Left renal cortex interstitium (tissue), 4 donors: ENCODE measurements at places on chromosomes 1 and 21. TPM values are rescaled to one million over a fixed set of nuclear protein-coding genes. Genes with fewer than 3 reads are reported as not detected.

SPATA45 gene
- polyA plus RNA-seq: 0.37 TPM

DNA sequence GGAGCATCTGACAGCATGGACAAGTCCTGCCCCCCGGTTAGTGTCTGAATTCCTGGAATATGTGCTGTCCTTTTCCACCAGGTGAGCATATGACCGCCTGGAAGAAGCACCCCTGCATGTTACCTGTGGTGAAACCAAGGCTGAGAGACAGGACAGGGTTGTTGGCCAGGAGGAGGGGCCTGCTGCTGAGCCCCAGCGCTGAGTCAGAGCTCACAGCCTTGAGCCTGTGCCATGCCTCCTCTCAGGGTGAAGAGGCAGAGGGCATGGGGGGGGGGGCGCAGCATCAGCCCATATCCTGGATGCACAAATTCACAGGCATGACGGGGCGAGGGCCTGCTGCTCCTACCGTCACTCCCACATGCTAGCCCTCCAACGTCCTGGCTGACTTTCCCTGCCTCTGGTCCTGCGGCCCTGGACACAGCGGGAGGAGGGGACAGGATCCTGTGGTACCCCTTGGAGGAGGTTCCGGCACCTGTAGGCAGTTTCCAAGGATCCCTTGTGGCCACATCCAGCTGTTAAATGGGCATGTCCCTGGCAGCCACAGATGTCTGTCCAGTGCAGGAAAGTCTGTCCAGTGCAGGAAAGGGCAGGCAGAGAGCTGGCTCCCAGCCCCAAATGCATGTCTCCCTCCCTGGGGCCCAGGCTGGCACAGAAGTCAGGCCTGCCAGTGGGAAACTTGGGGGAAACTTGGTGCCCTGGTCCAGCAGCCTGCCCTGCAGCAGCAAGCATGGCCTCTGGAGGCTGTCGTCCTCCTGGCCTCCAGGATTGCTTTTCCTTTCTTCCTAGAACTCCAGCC is 23.9 kb downstream of the TTC34 start:
- DNase-seq: no peak

- peak; percentile 54 for DNase-seq
Measured at GRCh38 chr21:44454747-44455523, at the start of gene LRRC3. LRRC3 (plus strand) TSS chr21:44455510; CDS start chr21:44456645, 1,135 bp downstream.

DNA sequence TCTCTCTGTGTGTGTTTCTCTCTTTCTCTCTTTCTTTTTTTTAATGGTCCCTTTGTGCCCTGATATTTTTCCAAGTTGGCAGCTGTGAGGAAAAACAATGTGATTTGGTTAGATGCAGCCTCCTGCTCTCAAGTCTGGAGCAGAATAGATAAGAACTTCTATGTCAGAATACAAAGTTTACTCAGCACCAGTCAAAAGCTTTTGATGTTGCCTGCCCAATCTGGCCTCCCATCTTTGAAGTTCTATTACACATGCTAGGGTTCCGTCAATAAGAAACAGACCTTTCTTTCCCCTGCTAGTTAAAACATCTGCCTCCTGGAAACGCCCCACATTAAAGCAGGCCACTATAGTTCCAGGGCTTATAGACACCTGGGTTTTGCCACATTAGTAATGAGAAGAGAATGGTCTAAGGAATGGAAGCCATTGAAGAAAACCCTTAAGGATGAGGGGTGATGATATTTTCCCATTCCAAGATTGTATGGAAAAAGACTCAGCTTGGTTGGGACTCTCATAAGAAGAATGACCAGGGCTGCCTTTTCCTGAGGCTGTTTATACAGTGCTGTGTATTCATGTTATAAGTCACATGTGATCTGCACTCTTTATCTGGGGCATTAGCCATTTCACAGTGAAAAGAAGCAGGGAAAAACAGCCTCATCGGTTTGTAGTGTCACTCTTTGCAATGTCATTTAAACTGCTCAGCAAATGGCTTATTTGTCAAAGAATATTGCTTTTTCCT is 414.7 kb upstream of the PROX1 start:
- DNase-seq: no peak

GRCh38 chr1:159142391-159142663 is 29.1 kb upstream of the CADM3 start:
- DNase-seq: no peak

IGSF9 gene
- polyA plus RNA-seq: 26.1 TPM

GRCh38 chr1:198794498-198794897 is 155.7 kb downstream of the PTPRC start:
- no peak for DNase-seq

DNA sequence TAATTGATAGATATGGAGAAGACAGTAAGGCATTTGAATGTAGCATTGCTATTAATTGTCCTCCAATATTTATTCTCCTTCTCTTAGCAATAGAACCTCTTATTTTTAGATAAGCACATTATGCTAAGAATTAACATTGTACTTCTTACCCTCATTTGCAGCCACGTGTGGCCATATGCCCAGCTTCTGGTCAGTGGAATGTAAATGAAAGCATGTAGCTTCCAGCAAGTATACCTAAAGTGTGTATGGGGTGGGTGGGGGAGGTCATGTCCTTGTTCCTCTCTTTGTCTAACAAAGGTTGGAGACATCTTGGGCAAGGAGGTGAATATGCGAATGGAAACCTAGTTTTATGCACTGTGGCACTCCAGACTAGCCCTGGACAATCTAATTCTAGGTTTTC is 133.6 kb upstream of the HMCN1 start:
- DNase-seq: no peak

- no peak for DNase-seq
Measured at GRCh38 chr1:101959456-101959855, 37.3 kb downstream of the OLFM3 start.

GRCh38 chr1:66300972-66301451 is 232.9 kb upstream of the SGIP1 start:
- DNase-seq: no peak

GRCh38 chr1:60017508-60018205 is 55.9 kb downstream of the C1orf87 start:
- DNase-seq: no peak

- DNase-seq: no peak
Measured at GRCh38 chr1:197768014-197768805, 7.1 kb downstream of the DENND1B start.

DNA sequence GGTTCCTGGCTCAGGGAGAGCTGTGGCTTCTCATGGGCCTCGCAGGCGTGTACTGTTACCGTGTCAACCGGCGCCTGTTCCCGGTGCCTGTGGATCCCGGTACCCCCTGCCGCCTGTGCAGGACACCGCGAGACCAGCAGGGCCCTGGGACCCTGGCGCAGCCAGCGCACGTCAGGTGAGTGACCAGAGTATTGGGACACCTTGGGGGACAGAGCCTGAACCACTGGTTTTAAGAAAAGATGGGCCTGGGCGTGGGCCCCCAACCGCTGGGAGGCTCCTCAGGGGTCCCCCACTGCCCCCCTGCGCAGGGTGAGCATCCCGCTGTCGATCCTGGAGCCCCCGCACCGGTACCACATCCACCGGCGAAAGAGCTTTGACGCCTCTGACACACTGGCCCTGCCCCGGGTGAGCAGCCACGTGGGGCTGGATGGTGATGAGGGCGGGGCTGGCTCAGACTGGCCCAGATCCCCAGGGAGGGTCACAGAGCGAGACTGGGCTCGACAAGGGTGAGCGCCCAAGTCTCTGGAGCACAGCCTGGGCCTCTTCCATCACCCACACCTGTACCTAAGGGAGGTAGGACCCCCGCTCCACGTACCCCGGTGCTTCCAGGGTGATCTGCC is 10.5 kb downstream of the MIIP start:
- DNase-seq: no peak

- DNase-seq: no peak
Measured at GRCh38 chr1:59492500-59492899, 195.6 kb downstream of the FGGY start.

- DNase-seq: peak; percentile 70
Measured at GRCh38 chr1:22416555-22417454, 34.8 kb upstream of the ZBTB40 start.

ADORA1 gene
- 5.8 TPM for polyA plus RNA-seq

- no peak for DNase-seq
Measured at GRCh38 chr1:222048094-222048595, 306.3 kb upstream of the DUSP10 start.

SDHC gene
- 229 TPM for polyA plus RNA-seq

FAM89A gene
- 19.2 TPM for polyA plus RNA-seq

LRRC71 gene
- 0.33 TPM for polyA plus RNA-seq

DNA sequence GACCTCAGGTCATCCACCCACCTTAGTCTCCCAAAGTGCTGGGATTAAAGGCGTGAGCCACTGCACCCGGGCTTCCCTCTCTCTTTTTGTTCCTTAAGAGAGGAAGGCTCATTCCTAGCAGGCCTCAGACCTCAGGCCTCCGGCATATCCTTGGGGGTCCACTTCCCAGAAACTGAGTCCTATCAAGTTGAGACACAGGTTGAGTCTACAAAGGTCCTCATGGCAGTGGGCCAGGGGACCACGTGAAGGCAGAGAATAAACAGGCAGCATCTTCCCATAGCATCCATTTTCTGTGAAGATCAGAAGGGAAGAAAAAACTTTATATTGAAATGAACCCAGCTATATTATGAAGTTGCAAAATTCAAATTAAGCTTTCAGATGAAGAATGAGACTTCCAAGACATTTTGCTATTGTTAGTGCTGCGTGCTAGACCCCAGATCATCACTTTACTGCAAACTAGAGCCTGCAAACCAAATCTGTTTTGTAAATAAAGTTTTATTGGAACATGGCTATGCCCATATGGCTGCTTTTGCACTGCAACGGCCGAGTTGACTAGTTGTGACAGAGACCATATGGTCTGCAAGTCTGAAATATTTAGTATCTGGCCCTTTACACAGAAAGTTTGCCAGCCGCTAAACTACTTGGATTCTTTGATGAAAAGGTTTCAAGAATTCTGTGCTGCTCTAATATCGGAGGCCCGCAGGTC is 3.5 kb upstream of the CELA2A start:
- DNase-seq: no peak

GRCh38 chr1:202116287-202116686 is 6.4 kb upstream of the GPR37L1 start:
- DNase-seq: no peak

GRCh38 chr1:215405211-215405610 is 161.9 kb upstream of the KCTD3 start:
- DNase-seq: no peak

LRRC38 gene
- polyA plus RNA-seq: not detected

FMOD gene
- 39.5 TPM for polyA plus RNA-seq

DNA sequence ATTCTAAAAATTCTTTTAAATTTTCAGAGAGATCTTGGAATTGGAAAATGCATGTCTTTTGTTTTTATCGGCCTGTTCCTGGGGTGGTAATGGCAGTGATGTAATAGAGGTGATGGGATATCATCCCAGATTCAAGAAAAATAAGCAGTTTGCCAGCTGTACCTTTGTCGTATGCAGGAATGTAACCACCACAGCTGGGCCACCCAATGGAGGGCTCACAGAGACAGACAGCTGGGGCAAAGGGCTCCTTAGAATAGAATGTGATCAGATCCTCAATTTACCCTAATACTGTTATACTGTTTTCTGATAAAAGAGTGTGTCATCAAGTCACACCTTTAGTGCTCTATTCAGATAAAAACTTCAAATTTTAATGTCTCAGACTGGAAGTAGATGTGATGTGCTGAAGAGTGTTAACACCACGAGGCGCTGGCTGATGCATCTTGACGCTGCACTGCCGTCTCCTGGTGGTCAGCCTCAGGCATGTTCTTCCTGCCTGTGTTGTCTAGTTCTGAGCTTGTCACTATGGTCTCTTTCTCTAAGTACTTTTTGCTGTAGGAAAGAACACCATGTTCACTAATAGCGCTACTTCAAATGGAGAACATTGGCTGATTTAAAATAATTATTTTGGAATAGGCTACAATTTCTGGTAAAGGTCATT is 78.8 kb downstream of the C1orf21 start:
- no peak for DNase-seq

DNA sequence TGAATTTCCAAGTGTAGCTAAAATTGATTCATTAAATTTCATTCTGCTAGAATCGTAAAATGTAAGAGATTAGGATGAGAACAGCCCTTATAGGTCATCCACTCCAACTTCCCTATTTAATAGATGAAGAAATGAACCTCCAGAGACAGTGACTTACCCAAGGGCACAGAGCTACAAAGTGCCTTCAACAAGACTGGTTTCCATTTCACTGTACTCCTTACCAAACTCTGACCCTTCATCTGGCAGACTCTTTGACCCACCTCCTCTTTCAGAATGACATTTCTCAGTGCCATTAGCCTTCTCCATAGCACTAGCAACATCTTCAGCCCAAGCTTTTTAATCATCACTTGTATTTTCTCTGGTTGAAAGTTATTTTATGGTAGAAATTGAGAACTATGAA is 161.3 kb downstream of the NEK7 start:
- no peak for DNase-seq

NBPF6 gene
- polyA plus RNA-seq: not detected

NUDT17 gene
- polyA plus RNA-seq: 9.1 TPM

RAB7B gene
- polyA plus RNA-seq: 3.0 TPM

- no peak for DNase-seq
Measured at GRCh38 chr1:31617916-31618746, 642 bp downstream of the HCRTR1 start.

TRIM67 gene
- 0.10 TPM for polyA plus RNA-seq

DNA sequence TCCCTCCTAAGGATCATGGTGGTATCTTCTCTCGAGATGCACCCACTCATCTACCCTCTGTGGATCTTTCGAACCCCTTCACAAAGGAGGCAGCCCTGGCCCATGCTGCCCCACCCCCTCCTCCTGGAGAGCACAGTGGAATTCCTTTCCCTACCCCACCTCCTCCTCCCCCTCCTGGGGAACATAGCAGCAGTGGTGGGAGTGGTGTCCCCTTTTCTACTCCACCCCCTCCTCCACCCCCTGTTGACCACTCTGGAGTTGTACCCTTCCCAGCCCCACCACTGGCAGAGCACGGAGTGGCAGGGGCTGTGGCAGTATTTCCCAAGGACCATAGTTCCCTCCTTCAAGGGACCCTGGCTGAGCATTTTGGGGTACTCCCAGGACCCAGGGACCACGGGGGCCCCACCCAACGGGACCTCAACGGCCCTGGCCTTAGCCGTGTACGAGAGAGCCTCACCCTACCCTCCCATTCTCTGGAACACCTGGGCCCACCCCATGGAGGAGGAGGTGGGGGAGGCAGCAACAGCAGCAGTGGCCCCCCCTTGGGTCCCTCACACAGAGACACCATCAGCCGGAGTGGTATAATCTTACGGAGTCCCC is 14.5 kb upstream of the TARS2 start:
- DNase-seq: no peak

CNKSR1 gene
- 9.4 TPM for polyA plus RNA-seq

GRCh38 chr21:32328595-32328994 is 29.9 kb downstream of the MRAP start:
- no peak for DNase-seq

GRCh38 chr1:214623430-214623829 is 20.4 kb downstream of the CENPF start:
- DNase-seq: no peak

- DNase-seq: peak; percentile 82
Measured at GRCh38 chr1:202010180-202011015, at the start of gene ELF3. ELF3 (plus strand) TSS chr1:202010587; CDS start chr1:202011137, 550 bp downstream.
